Activated CD4-positive, CD25-positive, alpha-beta regulatory T cell treated with anti-CD3 and anti-CD28 coated beads, Interleukin-2, amount 50 U/mL, for 16 hours (primary cell): ENCODE measurements at places on chromosomes 7 and 10.

- no peak for DNase-seq
These were observed 161.4 kb downstream of the GFRA1 start for GRCh38 chr10:116111483-116112095.

- no peak for DNase-seq
These were observed 135.5 kb upstream of the GLI3 start for GRCh38 chr7:42372479-42372878.

DNA sequence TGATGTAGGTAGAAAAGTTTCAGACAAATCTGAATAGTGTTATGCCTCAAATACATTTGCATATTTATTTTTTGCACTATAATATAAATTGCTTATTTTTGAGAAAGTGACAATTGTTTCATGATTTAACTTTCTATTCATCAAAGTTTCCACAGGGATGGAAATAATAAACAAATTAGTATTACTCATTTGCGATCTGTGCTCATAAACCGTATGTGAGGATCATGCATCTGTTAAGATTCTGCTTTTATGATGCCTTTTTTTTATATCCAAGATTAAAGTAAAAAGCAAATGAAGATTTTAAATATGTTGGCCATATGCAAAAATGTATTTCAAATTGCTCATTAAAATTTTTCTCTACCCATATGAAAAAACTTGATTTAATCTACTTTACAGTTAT is 45.2 kb upstream of the CAV2 start:
- no peak for DNase-seq

GRCh38 chr10:11715815-11716494 is 26.2 kb upstream of the ECHDC3 start:
- DNase-seq = no peak

DNA sequence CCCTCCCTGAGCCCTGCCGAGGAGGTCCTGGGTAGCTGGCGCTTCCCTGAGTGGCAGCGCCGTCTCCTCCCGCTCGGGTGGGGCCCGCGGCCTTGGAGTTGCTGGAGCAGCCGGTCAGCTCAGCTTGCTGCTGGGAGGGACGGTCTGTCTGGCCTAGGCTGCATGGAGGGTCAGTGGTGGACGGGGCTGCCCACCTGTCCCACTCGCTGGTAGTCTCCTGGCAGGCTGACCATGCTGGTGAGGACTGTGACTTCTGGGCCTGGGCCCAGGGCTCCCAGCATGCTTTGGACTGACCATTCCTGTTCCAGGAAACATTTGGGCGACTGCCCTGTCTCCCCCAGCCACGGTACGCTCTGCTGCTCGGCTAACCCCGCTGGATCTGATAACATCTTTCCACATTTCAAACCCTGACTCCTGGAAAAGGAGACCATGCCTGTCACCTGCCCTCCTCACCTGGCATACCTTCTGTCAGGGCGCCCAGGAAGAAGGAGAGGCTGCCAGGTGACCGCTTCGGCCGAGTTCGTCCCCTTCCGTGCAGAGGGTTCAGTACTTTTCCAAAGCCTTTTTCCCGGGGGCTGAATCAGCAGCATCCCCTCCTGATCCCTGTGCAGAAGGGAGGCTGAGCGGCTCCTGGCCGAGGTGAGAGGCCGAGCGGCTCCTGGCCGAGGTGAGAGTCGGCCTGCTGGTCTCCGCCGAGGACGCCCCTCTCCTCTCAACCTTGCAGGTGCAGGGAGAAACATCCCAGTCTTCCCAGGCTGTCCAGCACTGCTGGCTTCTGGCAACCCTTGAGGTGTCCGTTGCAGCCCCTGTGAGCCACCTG is 43.4 kb downstream of the FAM20C start:
- no peak for DNase-seq

DNA sequence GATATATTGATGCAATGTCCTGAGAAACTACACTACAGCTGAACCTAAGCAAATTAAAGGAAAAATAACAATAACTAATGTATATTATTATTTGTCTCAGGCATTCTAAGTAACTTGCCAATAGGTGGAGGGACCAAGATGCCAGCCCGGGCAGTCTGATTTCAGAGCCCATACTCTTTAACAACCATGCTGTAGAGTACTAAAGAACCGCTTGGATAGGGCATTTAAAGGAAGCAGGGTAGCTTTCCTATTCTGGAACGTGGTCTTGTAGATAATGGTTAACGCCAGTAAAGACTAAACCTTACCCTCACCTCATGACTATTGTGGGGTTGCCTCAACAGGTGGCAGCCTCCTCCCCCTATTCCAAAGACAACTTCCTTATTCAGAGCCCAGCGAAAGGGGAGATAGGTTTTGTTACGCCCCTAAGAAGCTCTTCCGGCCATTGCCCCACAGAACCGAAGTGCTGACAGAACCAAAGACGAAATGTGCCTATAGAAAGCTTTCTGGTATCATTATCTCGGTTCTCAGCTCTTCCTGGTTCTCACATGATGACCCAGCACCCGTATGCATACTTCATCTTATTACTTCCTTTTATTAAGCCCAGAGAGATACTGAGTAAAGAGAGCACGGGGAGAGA is 707 bp upstream of the C1GALT1 start:
- peak; percentile 17 for DNase-seq

- peak; percentile 40 for DNase-seq
These were observed 18.4 kb downstream of the GIMAP5 start for GRCh38 chr7:150755473-150756099.

DNA sequence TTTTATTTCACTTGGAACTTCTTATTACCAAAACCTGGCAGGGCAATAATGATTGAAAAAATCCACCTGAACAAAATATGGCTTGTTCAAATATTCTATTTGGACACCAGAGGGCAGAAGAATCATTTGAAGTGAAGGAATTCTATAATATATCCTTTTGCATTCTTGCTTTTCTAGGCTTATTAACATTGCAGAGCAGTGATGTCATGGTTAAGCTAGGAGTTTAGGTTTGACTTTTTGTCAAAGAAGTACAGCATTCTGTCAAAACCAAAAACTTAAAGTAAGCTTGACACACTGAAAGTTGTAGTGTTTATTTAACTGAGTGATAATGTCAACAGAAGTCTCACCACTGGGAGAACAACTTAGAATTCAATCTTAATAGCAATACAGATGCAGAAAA is 156.0 kb downstream of the SEMA3D start:
- no peak for DNase-seq

GRCh38 chr7:17129218-17129617 is 169.2 kb upstream of the AHR start:
- DNase-seq = no peak

DNA sequence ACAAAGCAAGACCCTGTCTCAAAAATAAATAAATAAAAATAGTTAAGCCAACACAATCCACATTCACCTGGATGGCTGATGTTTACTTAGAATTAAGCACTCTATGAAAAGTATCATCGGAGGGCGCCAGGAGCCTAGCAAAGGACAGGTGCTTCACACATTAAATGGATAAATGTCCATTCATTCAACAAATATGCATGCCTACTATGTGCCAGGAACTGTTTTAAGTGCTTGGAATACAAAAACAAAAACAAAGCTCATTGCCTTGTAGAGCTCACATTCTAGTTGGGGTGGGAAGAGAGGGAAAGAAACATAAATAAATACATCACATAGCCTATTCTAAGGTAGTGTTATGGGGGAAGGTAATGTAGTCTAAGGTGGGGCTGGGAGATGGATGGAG is 4.1 kb downstream of the BAIAP2L1 start:
- no peak for DNase-seq
